ENCODE measurements at places on chromosomes 16 and 17.

DNA sequence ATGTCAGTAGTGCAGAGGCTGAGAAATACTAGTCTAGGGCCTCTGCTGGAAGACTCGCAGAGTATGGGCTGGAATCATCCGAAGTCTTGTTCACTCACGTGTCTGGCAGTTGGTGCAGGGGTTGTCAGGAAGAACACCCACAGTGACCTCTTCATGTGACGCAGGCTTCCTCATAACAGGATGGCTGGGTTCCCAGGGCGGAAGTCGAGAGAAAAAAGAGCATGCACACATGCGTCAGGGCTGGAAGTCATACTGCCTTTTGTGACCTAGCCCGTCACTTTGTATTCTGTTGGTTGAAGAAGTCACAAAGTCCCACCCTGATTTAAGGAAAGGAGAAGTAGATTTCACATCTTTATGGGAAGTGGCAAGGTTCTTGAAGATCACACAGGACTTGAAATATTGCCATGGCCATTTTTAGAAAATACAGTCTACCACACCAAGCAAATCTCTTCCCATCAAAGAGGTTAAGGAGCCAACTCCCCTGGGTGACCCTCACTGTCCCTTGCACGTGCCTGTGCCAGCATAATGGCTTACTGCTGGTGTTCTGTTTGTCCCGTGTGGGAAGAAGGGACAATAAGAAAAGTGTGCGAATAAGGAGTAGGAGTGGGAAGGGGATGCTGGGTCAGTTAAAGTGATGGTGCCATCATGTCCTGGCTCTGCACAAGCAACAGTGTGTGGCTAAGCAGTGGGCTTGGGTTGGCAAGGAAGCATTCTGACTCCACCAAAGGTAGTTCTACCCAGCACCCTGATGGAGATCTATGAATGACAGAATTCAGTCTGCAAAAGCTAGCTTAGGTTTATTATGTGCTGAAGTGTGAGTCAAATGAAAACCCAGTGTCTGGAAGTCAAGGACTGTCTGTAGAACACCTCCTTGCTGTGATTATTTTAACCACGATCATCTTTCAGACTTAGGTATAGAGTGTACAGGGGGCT is 28.1 kb downstream of the HEATR3 start:
- no peak for DNase-seq

GRCh38 chr16:23334950-23335349 is 32.8 kb downstream of the SCNN1B start:
- no peak for DNase-seq

DNA sequence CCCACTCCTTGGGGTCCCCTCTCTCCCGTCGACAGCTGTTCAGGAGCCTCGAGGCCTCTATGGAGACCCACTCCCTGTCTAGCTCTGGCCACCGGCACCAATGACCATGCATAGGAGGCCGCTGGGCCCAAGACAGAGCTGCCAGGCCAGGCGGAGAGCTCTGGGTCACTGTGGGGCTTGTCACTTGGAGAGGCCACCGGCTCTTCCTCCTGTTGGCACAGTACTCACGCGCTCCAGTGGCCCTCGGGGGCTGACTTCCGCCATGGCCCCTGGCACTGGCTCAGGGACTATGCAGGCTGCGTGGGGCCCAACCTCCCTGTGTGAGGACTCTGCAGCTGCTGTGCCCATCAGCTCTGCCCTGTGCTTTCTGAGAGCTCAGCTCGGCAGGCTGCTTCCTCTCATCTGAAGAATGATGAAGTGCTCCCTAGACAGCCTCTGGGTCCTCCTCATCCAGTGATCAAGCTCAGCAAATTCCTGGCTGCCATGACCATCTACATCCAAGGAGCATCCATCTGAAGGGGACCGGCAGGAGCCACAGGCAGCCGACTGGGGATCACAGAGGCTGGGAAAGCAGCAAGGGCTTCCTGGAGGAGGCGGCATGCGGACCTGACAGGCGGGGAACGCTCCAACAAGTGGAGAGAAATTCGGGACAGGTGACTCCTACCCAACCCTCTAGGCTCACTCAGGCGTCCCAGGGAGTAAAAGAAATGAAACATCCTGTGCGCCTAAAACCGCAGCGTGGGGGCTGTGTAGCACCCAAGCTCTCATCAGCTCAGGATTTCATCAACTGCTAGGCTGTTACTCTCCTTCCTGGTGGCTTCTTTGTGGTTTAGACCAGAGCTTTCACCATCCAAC is 16.8 kb downstream of the GALNS start:
- DNase-seq = no peak

DNA sequence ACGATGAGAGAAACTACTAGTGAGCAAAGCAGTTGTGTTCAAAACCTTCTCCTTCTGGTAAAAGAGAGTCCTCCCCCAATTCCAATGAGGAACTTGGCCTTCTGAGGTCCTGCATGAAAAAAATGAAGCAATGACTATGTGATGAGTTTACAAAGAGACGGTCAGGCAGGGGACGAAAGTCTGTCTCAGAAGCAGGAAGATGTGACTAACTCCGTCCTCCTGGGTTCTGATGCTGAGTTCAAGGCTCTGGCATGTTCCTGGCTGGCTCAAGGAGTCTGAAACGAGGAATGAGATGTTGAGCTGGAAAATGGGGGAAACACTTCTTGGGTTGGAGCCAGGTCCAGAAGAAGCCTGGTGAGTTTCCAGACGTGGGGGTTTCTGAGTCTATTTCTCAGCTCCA is 129.6 kb downstream of the CPPED1 start:
- DNase-seq = no peak

GRCh38 chr16:9816644-9817043 is 365.6 kb downstream of the GRIN2A start:
- no peak for DNase-seq

DNA sequence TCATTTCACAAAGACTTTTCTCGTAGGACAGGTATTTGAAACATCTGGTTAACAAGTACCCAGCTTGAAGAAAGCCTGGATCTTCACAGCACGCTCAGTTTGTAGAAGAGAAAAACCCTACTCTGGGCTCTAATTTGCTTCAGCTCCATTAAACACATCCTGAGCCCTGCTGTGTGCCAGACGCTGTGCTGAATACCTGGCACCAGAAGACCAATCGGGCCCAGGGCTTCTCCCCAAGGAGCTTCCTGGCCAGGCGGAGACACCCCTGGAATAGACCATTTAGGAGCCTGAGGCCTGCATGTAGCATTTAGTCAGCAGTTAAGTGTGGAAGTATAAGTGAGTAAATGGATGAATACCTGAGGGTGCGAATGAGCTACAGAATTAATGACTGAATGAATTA is 8.9 kb upstream of the ABAT start:
- no peak for DNase-seq

GRCh38 chr17:80356231-80356856 is 58.6 kb upstream of the ENDOV start:
- no peak for DNase-seq

GRCh38 chr16:88359008-88359407 is 23.8 kb upstream of the ZNF469 start:
- DNase-seq = no peak

DNA sequence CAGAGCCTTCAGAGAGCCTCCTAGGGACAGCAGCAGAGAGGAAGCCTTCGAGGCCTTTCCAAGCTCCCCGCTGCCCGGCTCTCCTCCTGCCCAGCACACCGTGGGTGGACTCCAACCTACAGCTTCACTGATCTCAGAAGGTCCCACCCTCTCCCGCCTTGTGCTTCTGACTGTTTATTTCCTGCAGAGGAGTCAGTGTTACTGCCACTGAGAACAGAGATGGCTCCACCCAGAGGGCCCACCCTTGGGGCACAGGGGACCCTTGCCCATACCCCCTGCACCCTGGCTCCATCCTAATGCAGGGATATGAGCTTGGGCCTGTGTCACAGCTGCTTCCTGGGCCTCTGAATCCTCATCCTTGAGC is 52.8 kb upstream of the TOB1 start:
- peak; percentile 54 for DNase-seq

GRCh38 chr16:77775911-77776909 is 12.2 kb upstream of the VAT1L start:
- DNase-seq = no peak

DNA sequence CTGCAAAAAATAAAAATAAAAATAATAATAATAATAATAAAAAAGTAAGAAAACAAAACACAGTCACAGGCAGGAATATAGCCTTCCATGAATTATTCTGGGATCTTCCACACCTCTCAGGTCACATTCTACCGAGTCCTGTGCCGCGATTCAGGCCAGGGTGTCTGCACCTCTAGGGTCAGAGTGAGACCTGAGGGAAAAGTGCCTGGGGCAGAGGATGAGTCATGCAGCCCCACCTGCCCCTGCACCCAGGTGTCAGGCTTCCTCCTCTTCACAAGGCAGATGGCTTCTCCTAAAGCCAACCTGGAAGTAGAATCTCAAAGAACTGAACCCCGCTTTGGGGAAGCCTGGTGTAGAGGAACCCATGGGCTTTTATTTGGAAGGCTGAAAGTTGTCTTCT is 283.7 kb downstream of the CPPED1 start:
- DNase-seq = no peak

All from stimulated activated CD8-positive, alpha-beta memory T cell treated with anti-CD3 and anti-CD28 coated beads, Interleukin-7, amount 100 ng/mL, for 48 hours (primary cell).